ENCODE measurements at places on chromosomes 6 and 20. TPM values are rescaled to one million over a fixed set of nuclear protein-coding genes. Genes with fewer than 3 reads are reported as not detected.

GRCh38 chr6:144232832-144233230 is 52.3 kb upstream of the UTRN start:
- no peak for DNase-seq

The SCRT2 gene
- 0.01 TPM for polyA plus RNA-seq

DNA sequence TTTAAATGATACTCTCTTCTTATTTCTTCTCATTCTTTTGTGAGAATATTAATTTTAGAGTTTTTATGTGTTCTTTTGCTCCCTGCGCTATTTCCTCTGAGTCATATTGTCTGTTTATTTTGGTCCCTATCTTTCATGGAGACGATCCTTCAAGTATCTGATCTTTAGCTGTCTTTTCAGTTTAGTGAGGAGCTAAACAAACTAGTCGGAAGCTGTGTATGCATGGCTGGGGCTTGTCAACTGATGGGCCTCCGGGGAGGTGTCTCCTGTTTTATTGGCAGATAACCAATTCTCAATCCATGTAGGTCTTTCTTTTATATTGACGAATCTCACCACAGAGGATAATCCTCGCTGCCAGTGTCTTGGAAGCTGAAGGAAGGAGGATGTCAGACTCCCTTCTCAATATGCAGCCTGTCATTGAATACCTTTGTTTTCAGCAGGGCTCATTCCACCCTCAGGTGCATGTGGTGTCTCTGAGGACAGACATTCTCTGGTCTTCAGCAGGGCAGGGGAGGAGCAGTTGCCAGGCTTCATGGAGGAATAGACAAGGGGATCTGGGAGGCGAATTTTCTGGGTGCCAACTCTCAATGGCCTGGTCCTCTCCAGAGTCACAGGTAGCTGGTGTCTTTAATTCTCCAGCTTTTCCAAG is 64.9 kb downstream of the RNF182 start:
- DNase-seq, result no peak

The MUCL3 gene
- polyA plus RNA-seq, result 0.04 TPM

DNA sequence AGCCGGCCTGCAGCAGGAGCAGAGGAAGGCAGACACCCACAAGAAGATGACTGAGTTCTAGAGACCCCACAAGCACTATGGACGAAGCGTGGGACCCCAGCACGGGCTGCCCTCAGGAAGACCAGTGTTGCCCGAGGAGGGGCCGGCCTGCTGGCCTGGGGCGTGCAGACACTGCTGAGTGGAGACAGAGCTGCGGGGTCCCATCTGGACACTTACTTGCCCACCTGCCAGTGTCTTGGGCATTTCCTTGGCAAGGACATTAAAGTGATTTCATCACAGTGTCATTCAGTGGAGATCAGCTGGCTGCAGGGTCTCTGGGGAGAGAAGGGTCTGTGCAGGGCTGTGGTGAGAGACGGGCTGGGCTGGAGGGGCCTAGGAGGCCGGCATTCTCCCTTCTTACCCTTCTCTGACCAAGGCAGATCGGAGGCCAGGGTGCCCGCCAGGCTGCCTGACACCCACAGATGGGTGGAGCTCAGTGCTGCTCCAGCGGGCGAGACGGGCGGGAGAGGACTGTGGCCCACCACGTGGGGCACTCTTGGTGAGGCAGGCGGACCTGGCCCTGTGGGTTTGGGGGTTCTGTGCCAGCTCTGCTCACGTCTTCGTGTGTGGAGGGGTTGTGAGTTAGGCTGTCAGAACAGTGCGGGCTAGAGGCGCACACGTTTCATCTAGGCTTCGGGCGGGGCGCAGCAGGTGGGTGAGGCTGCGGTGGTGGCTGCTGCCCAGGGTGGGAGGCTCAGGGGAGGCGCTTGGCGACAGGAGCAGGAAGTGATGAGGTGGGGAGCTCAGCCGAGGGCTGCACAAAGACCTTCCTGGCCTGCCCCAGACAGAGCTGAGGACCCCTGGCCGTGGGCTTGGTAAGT is at the start of gene LIME1:
TSS of gene LIME1 (plus strand) at position 806 of the 860 bp plus-strand sequence. CDS start 886 bp downstream, outside the sequence.
- no peak for DNase-seq

GRCh38 chr6:141472162-141472928 is 660.4 kb upstream of the GJE1 start:
- no peak for DNase-seq

The OR12D3 gene
- polyA plus RNA-seq, result not detected

The RNASET2 gene
- 70.2 TPM for polyA plus RNA-seq

All from large intestine (tissue), 12 donors.